ENCODE measurements at places on chromosomes 6 and 20. TPM values are rescaled to one million over a fixed set of nuclear protein-coding genes. Genes with fewer than 3 reads are reported as not detected.

The HLA-DPB1 gene
- not detected for total RNA-seq

- H3K27ac ChIP-seq, result no peak overlapping the region
- peaks cover 14% of the 10 kb centered on the region for H3K36me3 ChIP-seq
- H3K4me1 ChIP-seq, result peaks cover 21% of the 10 kb centered on the region
- no peak overlapping the region for H3K4me3 ChIP-seq
These were observed 56.8 kb downstream of the KCNS1 start for GRCh38 chr20:45044084-45044573.

DNA sequence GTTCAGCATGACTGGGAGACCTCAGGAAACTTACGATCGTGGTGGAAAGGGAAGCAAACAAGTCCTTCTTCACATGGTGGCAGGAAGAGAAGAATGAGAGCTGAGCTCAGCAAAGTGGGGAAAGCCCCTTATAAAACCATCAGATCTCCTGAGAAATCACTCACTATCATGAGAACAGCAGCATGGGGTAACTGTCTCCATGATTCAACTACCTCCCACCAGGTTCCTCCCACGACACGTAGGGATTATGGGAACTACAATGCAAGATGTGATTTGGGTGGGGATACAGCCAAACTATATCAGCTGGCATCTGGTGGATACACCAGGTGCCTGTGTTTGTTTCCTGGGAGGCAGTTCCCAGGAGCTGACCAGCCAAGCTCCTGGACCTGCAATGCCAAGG lies 4.9 kb downstream of the DDO start:
- no peak overlapping the region for H3K4me3 ChIP-seq
- no peak for DNase-seq
- H3K36me3 ChIP-seq, result peaks cover 5% of the 10 kb centered on the region
- peaks cover 14% of the 10 kb centered on the region for H3K4me1 ChIP-seq

The CD93 gene
- total RNA-seq, result 8.2 TPM

The OR12D3 gene
- total RNA-seq, result not detected

DNA sequence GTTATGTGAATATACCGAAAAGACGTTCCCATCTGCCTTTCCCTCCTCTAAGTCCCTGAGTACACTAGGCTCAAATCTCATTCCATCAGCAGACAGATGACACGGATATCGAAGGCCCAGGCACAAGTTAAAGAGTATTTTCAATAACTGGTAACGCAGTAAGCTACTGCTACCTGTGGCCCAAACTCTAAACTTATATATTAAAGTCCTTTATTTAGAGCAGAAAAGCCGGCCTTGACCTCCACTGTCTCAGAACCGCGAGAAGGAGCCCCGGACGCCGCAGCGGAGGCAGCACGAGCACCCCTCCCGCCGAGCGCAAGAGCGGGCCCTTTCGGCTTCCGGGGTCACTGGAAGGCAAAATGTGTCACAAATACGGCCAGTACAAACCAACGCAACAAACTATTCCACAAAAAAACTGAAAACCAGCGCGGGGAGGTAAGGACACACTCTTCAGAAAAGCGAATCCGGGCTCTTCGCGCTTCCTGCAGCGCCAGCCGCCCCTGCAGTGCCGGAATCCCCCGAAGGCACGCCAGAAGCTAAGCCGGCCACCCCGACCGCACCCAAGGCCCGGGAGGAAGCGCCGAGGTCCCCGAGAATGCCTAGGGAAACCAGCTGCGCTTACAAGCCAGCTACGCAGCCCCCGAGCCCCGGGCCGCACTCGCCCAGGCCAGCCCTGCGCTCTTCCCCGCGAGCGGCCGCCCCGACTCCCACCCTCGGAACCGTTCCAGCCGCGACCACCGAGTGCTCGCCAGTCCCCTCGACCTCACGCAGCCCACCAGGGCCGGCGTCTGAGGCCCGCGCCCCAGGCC lies 681 bp downstream of the DIDO1 start:
- peaks cover 80% of the 10 kb centered on the region for H3K4me1 ChIP-seq
- peak overlapping the region; percentile 95 for H3K4me3 ChIP-seq
- H3K27ac ChIP-seq, result peak overlapping the region; percentile 99
- H3K36me3 ChIP-seq, result no peaks in the 10 kb centered on the region

GRCh38 chr20:22861990-22862389 lies 173.1 kb upstream of the SSTR4 start:
- DNase-seq, result no peak
- H3K27ac ChIP-seq, result no peak overlapping the region
- no peak overlapping the region for H3K4me3 ChIP-seq
- no peaks in the 10 kb centered on the region for H3K36me3 ChIP-seq
- H3K27me3 ChIP-seq, result no peaks in the 10 kb centered on the region

The LY6G6F gene
- not detected for total RNA-seq

GRCh38 chr6:110484321-110484720 lies 7.9 kb upstream of the SLC22A16 start:
- H3K4me3 ChIP-seq, result no peak overlapping the region
- H3K27me3 ChIP-seq, result no peaks in the 10 kb centered on the region
- H3K4me1 ChIP-seq, result peaks cover 8% of the 10 kb centered on the region
- H3K36me3 ChIP-seq, result no peaks in the 10 kb centered on the region
- peak; percentile 28 for DNase-seq
- H3K27ac ChIP-seq, result no peak overlapping the region

GRCh38 chr6:55184782-55185530 lies 10.6 kb downstream of the HCRTR2 start:
- no peak overlapping the region for H3K4me3 ChIP-seq
- H3K4me1 ChIP-seq, result peaks cover 6% of the 10 kb centered on the region
- H3K36me3 ChIP-seq, result no peaks in the 10 kb centered on the region
- DNase-seq, result no peak
- H3K27me3 ChIP-seq, result no peaks in the 10 kb centered on the region

DNA sequence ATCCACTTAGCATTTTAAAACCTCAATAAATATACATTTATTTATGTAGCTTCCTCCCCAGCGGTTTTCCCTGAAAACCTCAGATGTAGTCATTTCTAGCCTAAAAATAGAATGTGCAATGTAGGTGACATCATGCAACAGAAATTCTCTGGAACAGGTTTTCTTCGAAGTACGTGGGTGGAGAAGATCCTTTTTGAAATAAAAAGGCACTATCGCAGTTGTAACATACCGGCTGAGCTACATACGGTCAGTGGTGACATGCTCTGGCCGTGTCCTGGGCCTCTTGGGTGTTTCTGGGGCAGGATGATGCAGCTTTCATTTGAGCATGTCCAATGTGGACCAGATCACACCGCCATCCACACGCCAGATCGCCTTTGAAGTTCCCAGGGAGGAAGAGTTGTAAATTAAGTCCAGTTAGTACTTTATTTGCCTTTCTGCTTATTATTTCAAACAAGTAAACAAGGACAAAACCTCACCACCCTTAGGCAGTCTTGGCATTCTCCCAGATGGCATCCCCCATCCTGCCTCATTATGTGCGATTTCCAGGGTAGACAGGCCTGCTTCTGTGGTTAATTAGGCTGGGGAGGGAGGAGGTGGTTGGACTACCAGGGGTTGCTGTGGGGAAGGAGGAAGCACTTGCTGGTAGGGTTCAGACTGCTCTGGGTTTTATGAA lies 109.5 kb upstream of the CLDN20 start:
- H3K4me3 ChIP-seq, result no peak overlapping the region
- no peaks in the 10 kb centered on the region for H3K4me1 ChIP-seq
- H3K27me3 ChIP-seq, result no peaks in the 10 kb centered on the region
- DNase-seq, result peak; percentile 75
- no peak overlapping the region for H3K27ac ChIP-seq

DNA sequence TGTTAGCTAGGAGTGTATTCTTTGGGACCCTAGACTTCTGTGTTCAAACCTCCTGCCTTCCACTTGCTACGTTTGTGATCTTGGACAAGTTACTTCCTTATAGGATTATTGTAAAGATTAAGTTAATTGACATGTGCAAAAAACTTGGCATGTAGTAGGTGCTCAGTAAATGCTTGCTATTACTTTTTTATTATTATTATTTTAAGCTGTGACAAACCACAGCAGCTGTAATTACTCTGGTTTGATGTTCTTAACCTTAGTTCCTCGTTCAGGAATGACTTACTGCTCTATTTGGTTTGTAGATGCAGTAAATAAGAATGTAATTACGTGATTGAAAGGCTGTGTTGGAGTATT lies 3.2 kb downstream of the ARFGEF2 start:
- H3K36me3 ChIP-seq, result no peaks in the 10 kb centered on the region
- H3K4me1 ChIP-seq, result peaks cover 84% of the 10 kb centered on the region
- peak overlapping the region; percentile 99 for H3K27ac ChIP-seq
- no peaks in the 10 kb centered on the region for H3K27me3 ChIP-seq
- no peak for DNase-seq

GRCh38 chr6:45626087-45626891 lies 248.6 kb upstream of the SUPT3H start:
- H3K36me3 ChIP-seq, result no peaks in the 10 kb centered on the region
- no peaks in the 10 kb centered on the region for H3K4me1 ChIP-seq
- H3K27ac ChIP-seq, result no peak overlapping the region
- no peak overlapping the region for H3K4me3 ChIP-seq
- H3K27me3 ChIP-seq, result no peaks in the 10 kb centered on the region

GRCh38 chr6:107600121-107600520 lies 110.2 kb downstream of the SOBP start:
- no peak overlapping the region for H3K4me3 ChIP-seq
- H3K36me3 ChIP-seq, result no peaks in the 10 kb centered on the region
- DNase-seq, result no peak
- no peak overlapping the region for H3K27ac ChIP-seq
- H3K27me3 ChIP-seq, result no peaks in the 10 kb centered on the region

GRCh38 chr6:56220078-56220477 lies 27.3 kb downstream of the COL21A1 start:
- H3K4me3 ChIP-seq, result no peak overlapping the region
- DNase-seq, result no peak
- H3K27ac ChIP-seq, result no peak overlapping the region
- H3K36me3 ChIP-seq, result no peaks in the 10 kb centered on the region

DNA sequence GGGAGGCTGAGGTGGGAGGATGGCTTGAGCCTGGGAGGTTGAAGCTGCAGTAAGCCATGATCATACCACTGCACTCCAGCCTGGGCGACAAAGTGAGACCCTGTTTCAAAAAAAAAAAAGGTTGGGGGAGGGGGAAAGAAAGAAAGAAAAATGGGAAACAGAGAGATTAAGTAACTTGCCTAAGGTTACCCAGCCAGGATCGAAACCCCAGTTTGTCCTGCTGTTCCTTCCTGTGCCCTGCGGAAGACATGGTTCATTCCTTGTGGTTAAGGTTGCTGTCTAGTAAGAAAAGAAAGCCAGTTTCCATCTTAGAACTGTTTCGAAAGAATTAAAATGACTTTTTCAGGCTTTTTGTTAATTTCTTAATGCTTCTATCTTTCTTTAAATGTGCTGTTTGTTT lies 29.8 kb downstream of the C6orf89 start:
- no peak overlapping the region for H3K4me3 ChIP-seq
- H3K27me3 ChIP-seq, result no peaks in the 10 kb centered on the region
- peaks cover 91% of the 10 kb centered on the region for H3K36me3 ChIP-seq
- no peak for DNase-seq

GRCh38 chr20:5442101-5442500 lies 125.3 kb upstream of the PROKR2 start:
- H3K27ac ChIP-seq, result no peak overlapping the region
- no peaks in the 10 kb centered on the region for H3K36me3 ChIP-seq
- no peak overlapping the region for H3K4me3 ChIP-seq
- H3K27me3 ChIP-seq, result no peaks in the 10 kb centered on the region
- no peak for DNase-seq
- H3K4me1 ChIP-seq, result no peaks in the 10 kb centered on the region

The FOXA2 gene
- 7.5 TPM for total RNA-seq

DNA sequence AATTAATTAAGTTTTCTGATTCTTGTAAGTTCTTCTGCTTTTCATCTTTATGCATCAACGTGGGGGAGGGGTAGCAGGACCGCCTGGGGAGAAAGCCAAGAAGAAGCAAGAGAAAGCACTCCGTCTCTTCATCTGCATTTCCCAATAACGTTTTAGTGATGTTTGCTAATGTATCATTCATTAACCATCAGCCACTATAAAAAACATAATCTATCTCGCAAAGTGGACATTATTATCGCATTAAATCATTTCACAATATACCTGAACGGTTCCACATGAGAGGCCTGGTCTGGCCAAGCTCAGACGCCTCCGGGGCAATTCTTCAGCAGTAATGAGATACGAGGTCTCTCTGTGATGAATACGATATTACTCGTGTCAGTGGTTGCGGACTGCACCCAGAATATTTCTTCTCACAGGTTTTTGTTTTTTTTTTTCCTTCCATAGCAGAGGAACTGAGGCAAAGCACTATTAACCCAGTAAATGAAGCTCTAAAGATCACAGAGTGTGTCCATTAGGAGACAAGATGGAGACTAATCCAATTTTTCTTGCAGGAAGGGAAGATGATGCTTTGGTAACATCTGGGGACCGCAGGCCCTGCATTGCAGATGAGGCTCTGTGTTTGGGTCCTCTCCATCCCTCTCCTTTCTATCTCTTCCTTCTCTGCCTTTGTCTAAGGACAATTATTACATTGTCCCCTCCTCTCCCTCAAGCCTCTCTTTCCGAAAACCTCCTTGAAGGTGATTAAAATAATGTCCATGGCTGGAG lies 156.1 kb downstream of the SLC35B3 start:
- no peak for DNase-seq
- H3K36me3 ChIP-seq, result no peaks in the 10 kb centered on the region
- H3K4me1 ChIP-seq, result no peaks in the 10 kb centered on the region
- H3K27me3 ChIP-seq, result no peaks in the 10 kb centered on the region

DNA sequence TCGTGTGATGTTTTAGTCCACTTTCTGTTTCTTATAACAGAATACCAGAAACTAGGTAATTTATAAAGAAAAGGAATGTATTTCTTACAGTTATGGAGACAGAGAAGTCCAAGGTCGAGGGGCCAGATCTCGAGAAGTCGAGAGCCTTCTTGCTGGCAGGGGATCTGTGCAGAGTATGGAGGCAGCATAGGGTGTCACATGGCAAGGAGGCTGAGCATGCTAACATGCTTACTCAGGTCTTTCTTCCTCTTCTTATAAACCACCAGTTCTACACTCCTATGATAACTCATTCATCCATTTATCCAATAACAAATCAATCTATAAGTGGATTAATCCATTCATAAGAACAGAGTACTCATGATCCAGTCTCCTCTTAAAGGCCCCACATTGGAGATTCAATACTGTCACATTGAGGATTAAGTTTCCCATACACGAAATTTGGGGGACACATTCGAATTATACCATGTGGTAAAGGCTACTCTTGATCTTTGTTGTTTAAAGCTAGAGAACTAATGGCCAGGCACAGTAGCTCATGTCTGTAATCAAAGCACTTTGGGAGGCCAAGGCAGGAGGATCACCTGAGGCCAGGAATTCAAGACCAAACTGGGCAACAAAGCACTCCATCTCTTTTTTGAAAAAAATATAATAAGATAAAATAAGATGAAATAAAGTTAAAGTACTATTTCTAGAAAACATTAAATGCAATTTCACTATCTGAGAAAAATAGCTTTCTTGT lies 2.1 kb downstream of the GOPC start:
- peak overlapping the region; percentile 100 for H3K4me3 ChIP-seq
- no peaks in the 10 kb centered on the region for H3K36me3 ChIP-seq
- H3K27ac ChIP-seq, result no peak overlapping the region
- H3K27me3 ChIP-seq, result no peaks in the 10 kb centered on the region
- peaks cover 9% of the 10 kb centered on the region for H3K4me1 ChIP-seq
